ENCODE measurements at places on chromosomes 12 and 14.

DNA sequence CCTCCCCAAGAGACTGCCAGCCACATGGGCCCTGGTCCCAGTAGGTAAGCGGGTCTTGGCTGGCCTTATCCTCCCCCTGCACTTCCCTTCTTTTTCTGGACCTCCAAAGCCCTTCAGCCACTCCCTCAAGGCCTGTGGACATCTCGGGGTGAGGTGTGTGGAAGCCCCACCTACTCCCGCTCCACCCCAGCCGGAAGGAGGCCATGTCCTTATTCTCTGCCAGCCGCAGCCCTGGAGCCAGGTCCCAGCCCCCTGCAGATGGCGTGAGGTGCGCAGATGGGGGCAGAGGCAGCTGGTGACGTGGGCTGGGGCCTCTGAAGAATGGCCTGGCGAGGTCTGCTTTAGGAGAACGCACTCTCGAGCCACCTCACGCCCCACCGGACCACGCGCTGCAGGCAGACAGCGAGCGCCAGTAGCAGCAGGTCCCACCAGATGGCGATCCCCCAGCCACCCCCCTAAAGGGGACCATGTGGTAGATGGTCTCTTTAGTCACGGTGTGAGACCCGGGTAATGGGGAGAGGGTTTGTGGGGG lies 167.1 kb downstream of the TSPAN9 start:
- no peak for DNase-seq

GRCh38 chr14:106694638-106695393 lies 1168.4 kb downstream of the TMEM121 start:
- DNase-seq = peak; percentile 82

DNA sequence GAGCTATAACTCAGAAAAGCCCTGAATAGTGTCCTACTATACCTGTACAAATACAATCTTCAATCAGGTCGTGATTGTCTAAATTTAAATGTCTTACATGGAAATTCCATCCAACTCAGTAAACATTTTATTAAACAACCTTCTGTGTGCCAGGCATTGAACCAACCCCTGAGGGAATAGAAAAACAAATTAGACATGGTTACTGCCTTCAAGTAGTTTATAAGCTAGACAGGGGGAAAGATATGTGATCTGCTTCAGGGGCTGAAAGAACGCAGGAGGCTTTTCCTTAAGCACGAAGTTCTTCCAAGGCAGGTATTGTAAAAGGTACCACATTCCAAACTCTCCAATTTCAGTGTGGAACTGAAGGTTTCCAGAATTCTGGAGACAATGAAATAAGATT lies 39.7 kb upstream of the STAB2 start:
- DNase-seq = no peak

DNA sequence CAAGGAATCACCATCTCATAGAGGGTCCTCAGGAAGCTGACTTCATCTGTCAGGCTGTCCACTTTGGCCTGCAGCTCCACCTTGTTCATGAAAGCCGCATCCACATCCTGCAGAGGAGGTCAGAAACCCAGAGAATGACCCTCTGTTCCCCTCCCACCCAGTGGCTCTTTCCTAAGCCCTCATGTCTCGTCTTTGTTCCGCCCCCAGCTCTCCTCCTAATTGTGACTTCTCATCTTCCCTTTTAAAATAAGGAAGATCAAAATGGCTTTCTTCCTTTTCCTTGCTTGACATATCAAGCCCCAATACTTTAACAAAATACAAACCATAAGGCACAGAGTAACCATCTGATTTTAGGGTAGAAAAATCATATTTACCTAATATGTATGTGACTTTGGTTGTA lies 4.4 kb downstream of the KRT76 start:
- DNase-seq = no peak

DNA sequence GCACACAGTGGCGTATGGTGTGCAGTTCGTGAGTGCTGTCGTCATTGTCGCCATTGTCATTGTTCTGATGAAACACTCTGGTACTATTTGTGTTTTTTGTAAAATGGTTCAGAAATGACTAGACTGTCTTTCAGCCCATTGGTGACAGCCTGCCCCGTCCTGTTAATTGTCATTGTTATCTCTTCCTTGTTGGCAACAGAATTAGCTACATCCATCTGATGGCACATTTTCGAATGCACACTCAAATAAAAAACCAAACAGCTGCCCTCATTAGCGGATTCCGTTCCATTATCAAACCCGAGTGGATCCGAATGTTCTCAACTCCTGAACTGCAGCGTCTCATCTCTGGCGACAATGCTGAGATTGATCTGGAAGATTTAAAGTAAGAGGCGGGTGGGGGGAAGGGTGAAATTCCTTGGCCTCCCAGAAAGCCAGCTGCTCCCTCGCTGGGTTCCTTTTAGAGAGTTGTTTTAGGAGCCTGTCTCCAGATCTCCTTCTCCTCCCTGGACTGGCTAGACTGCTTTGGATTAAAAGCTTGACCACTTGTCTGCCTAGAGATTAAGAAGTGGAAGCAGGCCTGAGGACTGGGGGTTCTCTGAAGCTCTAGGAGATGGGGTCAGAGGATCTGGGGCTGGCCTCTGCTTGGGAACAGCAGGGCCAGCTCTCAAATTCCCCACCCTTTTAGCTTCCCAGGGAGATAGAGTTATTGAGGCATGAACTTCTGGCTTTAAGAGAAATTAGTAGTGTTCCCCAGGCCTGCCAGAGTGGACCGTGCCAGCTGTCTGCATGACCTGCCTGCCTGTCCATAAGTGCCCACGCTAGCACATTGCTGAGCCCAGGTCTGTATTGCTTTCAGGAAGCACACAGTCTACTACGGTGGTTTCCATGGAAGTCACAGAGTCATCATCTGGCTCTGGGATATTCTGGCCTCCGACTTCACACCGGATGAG lies 43.3 kb downstream of the MMAB start:
- no peak for DNase-seq

DNA sequence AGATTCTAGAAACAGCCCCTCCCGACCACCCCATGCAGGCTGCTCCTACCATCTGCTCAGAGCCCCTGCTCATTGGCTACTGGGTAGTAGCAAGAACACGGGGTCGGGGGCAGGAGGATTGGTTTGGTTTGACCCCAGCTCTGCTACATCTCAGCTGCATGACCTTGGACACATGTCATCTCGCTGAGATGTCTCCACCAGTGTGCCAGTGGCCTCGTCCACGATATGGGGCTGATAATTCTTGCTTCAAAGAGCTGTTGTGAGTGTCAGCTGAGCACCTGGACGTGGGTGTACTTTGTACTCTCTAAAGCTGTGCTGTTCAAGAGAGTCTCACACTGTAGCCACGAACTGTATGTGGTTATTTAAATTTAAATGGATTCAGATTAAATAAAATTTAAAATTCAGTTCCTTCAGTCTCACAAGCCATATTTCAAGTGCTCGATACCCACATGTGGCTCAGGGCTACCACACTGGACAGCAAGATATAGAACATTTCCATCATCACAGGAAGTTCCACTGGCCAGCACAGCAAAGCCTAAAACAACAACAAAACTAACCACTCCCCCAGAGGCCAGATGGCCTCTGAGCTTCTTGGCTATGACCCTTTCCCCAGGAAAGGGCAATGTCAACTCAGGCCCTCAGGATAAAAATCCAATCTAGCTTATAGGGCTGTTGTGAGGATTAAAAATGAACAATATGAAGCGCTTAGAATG lies 18.6 kb downstream of the LTBP2 start:
- no peak for DNase-seq

DNA sequence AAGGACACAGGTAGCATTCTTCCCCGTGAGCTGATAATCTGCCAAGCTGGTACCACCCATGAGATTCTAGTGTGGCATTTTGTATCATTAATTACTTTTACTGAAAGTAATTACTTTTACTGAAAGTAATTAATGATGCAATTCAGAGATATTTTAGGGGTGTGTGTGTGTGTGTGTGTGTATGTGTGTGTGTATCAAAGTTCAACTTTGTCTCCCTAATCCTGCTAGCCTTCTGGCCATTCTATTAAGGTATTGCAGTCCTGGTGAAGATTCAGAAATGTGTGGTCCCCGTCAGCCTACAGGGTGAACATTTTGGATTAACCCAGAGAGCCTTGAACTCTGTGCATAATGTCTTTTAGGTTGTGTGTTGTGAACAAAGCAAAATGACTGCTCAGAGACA lies 310.8 kb downstream of the ZFP36L1 start:
- DNase-seq = no peak

- DNase-seq = no peak
Measured at GRCh38 chr12:25382311-25383106, 131.8 kb upstream of the KRAS start.

DNA sequence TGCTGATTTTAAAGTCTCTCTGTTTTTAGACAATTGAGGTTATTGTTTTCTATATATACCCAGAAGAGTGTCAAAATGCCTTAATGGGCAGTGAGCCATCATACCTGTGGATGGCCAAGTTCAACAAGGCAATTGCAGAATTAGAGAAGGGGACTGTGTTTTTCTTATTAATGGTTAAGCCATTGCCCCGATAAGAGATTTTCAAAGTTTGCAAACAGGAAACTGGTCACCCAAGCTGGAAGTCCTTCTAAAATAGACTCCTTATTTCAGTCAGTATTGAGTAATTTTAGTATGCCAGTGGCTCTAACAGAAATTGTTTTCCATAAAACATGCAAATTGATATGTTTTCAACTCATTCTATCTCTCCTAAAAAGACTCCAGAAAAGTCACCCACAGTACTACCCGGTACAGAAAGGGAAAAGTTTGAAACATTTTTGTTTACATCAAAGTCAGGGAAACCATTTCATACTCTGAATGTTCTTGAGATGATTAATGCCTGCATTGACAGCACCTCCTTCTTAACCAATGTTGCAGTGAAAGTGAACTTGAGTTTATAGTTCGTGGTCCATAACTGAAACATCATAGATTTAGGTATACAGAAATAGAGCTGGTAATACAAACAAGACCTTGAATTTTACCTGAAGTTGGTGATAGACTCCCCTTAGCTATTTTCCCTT lies 191.1 kb downstream of the TMX1 start:
- DNase-seq = no peak

- DNase-seq = no peak
Measured at GRCh38 chr14:99522025-99522401, 40.8 kb downstream of the CCNK start.

GRCh38 chr12:50604640-50604920 lies 99.8 kb downstream of the DIP2B start:
- DNase-seq = no peak

GRCh38 chr12:66187036-66187435 lies 2.0 kb upstream of the IRAK3 start:
- DNase-seq = no peak

DNA sequence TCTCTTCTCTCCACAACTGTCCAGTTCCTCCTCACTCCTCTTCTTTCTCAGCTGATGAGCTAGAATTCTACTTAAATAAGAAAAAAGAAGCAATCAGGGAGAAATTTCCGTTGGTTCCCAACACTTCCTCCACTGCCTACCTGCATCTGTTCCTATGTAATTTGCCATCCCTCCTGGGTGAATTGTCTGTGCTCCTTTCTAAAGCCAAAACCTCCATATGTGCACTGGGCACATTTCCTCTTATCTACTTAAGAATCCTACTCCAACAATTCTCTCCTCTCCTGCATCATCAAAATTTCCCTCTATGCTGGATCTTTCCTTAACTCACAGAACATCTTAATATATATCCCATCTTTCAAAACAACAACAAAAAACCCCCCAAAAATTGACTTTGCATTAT lies 35.2 kb downstream of the GPR65 start:
- no peak for DNase-seq

GRCh38 chr14:102819747-102820330 lies 42.6 kb downstream of the TRAF3 start:
- DNase-seq = peak; percentile 62
